ENCODE measurements at places on chromosomes 2 and 18.

GRCh38 chr2:39898934-39899333 is 119.9 kb upstream of the THUMPD2 start:
- no peak for DNase-seq

DNA sequence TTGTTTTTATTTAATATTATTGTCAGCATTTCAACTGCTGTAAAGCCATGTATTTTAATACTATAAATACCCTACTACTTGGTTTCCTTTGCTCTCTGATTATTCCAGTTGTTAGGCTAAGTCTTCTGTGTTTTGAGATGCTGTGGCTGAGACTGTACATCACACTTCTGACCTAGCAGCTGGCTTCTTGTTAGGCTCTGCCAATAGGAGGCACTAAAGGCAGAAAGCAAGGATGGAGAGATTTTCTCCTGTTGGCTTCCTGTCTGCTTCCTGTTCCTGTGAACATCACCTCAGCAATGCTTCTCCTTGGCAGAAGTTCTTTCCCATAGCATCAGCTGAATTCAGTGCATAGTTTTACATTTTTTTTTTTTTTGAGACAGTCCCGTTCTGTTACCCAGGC is 68.3 kb upstream of the YPEL5 start:
- no peak for DNase-seq

GRCh38 chr2:180482696-180483095 is 475.6 kb upstream of the CWC22 start:
- DNase-seq: no peak

- DNase-seq: no peak
Measured at GRCh38 chr2:190759749-190760213, 110.9 kb downstream of the NAB1 start.

DNA sequence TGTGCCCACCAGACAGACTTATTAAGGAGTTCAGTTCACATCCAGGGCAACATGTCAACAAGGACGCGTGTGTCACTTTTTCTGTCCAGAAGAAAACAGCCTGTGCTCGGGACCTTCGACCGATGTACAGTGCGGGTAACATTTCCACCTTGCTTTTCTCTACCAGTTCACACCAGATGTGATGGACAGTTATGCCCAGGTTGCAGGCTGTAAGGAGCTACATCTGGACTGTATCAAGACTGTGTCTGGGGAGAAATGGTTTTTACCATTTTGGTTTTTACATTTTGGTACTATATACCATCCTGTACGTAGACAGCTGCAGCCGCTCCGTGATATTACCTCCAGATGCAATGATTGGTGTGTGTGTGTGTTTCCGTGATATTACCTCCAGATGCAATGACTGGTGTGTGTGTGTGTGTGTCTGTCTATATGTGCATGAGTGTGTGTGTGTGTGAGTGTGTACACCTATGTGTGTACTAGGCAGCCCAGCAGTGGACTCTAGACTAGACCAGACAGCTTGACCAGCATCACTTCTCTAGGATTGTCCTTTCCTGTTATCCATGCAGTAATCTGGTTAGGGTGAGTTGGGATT is 118.0 kb downstream of the COL6A3 start:
- no peak for DNase-seq

GRCh38 chr18:57585855-57586250 is 649 bp downstream of the FECH start:
- DNase-seq: no peak

DNA sequence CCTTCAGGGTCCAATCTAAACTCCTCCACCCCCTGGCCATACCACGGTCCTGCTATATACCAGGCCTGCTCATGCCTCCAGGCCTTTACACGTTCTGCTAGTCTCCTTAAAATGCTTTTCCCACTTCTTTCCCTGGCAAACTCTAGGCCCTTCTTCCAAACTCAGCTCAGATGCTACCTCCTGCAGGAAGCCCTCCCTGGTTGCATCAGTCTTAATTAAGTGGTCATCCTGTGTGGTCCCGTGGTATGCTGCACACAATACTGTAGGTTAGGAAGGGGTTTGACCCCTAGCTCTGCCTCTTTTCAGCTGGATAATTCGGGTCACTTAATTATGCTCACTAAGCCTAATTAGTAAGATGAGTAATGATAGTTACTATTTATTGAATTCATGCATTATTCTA is 85.9 kb upstream of the SP3 start:
- no peak for DNase-seq

DNA sequence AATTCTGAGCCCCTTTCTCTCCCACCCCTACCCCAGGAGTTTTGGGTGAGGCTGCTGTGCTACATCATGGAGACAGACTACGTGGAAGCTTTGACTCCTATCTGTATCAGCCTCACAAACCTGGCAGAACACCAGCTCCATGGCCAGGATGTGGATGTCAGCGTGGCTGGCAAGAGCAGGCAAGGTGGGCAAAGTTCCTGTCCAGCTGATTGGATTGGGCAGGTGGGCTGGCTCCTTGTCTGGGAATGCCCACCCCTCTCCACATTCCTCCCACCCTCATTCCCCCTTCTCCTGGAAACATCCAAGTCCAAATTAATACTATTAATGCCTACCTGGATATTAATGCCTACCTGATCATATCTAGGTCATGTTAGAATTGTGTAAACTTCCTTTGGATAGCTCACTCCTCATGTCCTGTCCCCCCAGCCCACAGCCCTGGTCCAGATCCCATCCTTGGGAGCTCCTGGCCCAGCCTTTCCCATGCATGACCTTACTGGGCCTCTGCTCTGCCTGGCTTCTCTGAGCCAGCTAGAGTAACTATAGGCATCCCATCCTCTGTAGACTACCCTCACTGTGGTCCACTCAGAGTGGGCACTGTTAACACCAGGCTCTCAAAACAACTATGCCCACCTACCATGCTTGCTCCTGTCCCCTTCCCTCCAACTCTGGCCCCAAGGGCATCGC is 24.1 kb downstream of the MROH2A start:
- no peak for DNase-seq
